Stimulated activated CD4-positive, alpha-beta T cell treated with anti-CD3 and anti-CD28 coated beads, Interleukin-15, amount 100 ng/mL, for 48 hours (primary cell): ENCODE measurements at places on chromosomes 16 and 17.

DNA sequence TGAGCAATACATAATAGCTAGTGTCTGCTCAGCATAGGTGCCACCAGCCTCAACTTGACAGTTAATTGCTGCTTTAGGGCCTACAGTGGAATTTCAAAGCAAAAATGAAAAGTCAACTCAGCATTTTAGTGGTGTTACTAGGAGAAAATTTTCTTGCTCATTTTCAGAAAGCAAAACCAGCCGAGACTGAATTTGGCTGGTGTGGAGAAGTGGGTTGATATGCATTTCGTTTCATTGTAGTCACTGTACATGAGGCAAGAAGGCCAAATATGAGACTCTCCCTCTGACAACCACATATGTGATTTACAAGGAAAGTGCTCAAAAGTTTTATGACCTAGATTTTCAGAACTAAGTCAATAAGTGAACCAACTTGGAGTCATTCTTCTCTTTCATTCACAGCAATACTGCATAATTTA is 54.0 kb downstream of the DUSP14 start:
- no peak for DNase-seq

GRCh38 chr16:5615868-5616642 is 518.5 kb upstream of the EEF2KMT start:
- peak; percentile 12 for DNase-seq

DNA sequence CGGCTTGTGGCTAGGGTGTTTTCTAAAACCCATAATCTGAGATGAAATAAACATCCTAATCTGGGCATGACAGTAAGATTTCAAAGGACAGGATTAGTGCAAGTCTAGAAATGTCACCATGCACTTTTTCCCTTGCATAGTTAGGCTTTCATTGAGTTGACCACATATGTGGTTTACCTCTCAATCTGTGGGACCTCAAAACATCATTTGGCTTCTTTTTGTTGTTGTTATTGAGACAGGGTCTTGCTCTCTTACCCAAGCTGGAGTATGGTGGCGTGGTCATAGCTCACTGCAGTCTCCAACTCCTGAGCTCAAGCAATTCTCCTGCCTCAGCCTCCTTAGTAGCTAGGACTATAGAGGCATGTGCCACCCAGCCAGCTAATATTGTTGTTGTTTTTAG is 197.8 kb downstream of the CEP112 start:
- no peak for DNase-seq

GRCh38 chr17:39769974-39770587 is 32.3 kb downstream of the GRB7 start:
- DNase-seq, result peak; percentile 46

DNA sequence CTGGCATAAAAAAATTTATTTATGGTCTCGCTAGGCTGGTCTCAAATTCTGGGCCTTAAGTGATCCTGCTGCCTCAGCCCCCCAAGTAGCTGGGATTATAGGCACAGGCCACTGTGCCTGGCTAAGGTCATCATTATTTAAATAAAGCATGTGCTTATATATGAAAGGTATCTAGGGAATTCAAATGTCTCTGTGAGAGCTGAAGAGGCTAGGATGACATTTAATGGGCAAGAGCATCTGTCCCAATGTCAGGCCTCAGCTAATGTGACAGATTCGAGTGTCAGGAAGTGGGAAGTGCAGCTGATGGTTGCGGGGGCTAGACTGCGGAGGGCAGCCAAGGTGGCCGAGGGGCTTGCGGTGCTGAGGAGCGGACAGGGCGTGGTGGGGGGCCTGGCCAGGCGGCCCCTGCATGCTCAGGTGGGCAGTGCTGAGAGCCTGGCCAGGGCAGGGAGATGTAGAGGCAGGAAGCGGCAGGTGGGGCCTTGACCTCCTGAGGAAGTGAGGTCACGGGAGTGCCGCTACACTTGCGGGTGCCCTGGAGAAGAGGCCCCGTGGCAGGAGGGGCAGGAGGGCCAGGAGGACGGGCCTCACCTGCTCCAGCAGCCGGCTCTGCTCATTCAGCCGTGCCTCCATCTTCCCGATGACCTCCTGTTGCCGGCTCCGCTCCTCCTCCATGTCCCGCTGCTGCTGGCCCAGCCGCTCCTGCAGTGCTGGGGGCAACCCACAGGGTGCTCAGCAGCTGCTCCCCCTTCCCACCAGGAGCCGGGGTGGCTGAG is 12.6 kb upstream of the MRPL38 start:
- no peak for DNase-seq

- no peak for DNase-seq
Observed at GRCh38 chr17:66711401-66711800, 123.5 kb upstream of the CACNG5 start.
